ENCODE measurements at places on chromosomes 4 and X. TPM values are rescaled to one million over a fixed set of nuclear protein-coding genes. Genes with fewer than 3 reads are reported as not detected.

Gene MAMLD1
- 0.22 TPM for total RNA-seq

DNA sequence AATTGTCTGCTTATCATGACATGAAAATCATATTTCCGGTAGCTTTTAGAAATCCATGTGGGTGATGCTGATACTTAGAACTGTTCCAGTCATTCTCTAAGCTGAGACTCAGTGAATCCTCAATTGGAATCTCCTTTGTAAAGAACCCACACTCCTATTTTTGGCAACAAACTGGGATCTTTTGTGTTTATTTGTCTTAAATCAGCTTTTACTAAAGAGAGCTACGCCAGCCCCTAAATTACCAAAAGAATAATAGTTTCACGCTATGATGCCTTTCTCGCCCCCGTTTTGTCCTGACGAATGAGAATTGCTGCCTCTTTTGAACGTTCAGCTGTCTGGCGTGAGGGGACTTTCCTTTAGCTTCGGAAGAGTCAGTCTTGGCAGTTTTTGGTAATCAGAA is 195.9 kb downstream of the SHOX start:
- DNase-seq = no peak

Gene PNMA6F
- total RNA-seq = not detected

Gene GAGE12G
- not detected for total RNA-seq

Gene TMEM192
- 11.7 TPM for total RNA-seq

Gene CSN1S1
- total RNA-seq = not detected

GRCh38 chrX:43003204-43003565 is 225.2 kb upstream of the PPP1R2C start:
- no peak for DNase-seq

Gene SLITRK2
- total RNA-seq = not detected

- DNase-seq = no peak
Observed at GRCh38 chr4:13294961-13295605, 189.1 kb downstream of the RAB28 start.

Gene OPRPN
- total RNA-seq = not detected

Gene C4orf50
- total RNA-seq = under 0.01 TPM

GRCh38 chr4:80054375-80054774 is 18.7 kb downstream of the ANTXR2 start:
- DNase-seq = no peak

- DNase-seq = no peak
Observed at GRCh38 chr4:164931551-164932324, 45.7 kb downstream of the TRIM61 start.

Gene PI4K2B
- 24.6 TPM for total RNA-seq

DNA sequence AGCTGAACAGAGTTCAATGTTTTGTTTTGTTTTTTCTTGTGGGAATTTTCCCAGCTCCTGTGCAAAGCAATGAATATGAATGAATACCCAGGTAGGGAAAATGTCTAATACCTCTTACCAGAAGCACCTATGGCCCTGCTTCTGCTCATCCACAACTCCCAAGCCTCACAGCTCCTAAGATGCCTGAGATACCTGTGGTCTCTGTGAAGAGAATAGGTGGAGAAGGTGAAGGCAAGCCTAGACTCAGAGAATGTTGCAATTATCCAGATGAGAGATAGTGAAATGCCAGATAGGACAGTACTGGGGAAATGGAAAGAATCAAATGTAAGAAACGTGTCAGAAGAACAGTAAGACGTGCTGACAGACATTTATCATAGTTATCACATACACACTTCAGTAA is 70.2 kb upstream of the NOCT start:
- no peak for DNase-seq

- DNase-seq = no peak
Observed at GRCh38 chr4:3396600-3396999, 45.2 kb upstream of the HGFAC start.

Gene ARMCX1
- total RNA-seq = 39.7 TPM

GRCh38 chr4:117466388-117466787 is 381.0 kb upstream of the TRAM1L1 start:
- DNase-seq = no peak

DNA sequence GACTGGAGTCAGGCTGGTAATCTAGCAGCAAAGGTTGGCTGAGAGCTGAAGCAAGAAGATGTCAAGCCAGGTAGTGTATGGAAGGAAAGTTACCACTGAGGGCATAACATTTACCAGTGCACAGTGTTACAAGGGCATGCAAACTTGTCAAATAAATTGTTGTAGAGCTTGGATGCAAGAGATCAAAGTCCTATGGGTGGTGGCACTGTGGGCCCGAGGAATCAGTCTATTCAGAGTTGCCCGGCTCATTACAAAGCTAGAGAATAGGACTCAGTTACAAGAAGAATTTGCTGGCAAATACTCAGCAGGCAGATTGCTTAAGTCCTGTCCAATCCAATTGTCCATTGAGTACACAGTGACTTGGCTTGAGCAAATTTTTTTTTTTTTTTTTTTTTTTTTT is 2043.8 kb downstream of the ARAP2 start:
- DNase-seq = no peak

Measured in lung microvascular endothelial cell (primary cell).